ENCODE measurements at places on chromosomes 13 and 19.

DNA sequence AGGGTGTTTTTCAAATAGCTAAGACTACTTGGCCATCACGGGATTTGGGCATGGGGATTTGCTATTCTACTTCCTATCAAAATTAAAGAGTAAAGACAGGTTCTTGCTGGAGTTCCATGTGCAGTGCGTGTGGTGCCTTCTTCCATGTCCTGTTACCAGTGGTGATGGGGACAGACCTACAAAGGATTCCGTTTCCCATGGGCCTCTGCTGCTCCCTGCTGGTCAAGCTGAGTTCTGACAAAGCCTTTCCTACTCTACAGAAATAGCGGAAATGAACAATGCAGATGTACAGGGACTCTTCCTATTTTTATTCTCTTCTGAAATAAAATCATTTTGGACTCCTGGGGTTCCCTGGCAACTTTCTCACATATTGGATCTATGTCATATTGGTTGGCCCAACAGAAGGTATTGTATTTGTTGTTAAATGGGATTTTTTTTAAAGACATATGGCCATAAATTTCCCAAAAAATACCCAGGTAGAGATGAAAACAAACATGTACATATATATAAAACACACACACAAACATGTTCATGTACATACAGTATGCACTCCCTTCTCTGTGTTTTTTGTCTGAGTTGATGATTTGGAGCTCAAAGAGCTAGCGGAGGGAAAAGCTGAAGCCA, 90.5 kb upstream of the SLC15A1 start:
- peak; percentile 60 for DNase-seq

- no peak for DNase-seq
Measured at GRCh38 chr13:23436680-23437079, 3.2 kb upstream of the SACS start.

DNA sequence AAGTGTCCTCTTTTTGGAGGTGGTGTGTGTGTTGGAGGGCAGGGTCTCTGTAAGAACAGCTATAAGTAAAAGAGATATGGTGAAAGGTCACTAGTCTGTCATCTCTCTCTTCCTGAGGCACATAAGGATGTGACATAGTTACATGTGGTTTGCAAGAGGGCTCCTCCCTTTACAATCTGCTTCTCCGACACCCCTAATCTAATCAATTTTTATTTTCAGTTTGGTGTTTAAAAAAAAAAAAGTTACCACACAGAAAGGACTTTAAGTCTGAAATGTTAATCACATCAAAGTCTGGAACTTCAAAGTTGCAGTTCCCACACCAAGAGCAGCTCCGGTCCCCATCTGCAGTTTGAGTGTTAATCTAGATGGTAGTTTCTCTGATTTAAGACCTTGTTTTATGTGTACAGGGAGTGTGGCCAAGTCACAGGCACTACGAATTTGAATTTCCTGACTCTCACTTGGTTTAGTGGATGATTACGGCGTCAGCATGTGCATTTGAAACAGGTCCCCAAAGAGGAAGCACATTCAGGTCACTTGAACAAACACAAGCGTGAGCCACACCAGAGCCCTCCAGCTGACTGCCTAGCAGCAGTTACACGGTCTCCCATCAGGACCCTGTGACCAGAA, 53.1 kb downstream of the FOXO1 start:
- DNase-seq, result no peak

- DNase-seq, result no peak
Measured at GRCh38 chr13:24747248-24748060, 16.5 kb upstream of the RNF17 start.

DNA sequence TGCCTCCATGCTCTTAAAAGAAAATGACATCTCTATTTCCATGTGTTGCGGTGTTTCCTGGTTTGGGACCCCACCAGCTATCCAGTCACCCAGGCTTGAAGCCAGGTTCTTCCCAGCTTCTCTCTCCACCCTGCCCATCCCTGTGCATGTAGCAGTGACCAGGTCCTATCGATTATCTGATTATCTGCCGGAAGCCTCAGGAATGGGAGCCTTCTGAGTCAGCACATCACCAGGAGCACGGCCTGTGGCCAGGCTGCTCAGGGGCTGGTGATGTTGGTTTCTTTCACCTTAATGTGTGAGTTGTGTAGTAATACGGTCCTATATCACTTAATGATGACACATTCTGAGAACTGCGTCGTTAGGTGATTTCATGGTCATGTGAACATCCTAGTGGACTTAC, 33.7 kb downstream of the PPP1R37 start:
- DNase-seq, result peak; percentile 36

- DNase-seq, result no peak
Measured at GRCh38 chr19:34707661-34708060, 26.4 kb upstream of the ZNF181 start.

DNA sequence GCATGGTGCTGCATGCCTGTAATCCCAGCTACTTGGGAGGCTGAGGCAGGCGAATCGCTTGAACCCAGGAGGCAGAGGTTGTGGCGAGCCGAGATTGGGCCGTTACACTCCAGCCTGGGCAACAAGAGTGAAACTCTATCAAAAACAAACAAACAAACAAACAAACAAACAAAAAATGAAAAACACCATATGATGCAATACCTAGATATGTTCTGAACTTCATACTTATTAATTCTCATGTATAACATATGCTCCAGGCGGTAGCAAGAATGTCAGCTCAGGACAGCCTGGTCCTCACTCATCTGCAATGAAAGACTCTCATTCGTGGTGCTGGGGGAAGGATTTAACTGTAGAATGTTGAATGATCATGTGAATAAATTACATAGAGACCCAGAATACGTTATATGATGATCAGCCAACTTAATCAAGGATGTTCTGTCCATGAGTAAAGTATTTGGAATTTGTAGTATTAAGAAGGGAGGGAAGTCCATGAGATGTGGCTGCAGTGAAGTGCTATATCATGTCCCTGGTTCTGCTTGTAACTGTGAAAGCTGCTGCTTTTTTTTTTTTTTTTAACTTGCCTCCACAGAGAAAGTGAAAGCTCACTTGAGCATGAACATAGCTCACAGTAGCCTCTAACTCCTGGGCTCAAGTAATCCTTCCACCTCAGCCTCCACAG, 206.8 kb downstream of the UQCRFS1 start:
- DNase-seq, result no peak

DNA sequence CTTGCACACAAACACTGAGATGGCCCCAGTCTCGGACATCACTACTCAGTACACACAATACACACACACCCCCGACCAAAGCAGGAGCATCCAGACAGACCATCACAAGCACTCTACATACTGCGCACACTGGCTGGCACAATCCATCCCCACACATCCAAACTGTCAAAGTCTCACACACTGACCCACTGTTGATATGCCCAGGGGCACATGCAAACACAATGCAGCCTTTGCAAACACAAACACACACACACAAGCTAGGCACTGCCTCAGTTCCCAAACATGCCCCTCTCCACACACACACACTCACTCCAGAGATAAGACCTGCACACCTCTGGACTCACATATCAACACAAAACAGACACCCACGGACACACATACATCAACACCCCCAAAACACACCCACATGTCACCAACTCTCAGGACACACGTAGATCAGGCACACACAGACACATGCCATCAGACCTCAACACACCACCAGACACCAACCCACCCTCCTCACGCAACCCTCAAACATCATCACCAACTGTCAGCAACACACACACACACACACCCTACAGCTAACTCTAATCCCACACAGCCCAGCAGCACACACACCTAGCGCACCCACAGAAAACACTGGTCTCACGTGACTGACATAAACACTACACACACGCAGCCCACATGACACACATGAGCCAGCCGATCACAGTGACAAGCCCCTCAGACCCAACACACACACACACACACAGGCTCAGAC, 1.9 kb downstream of the BBC3 start:
- peak; percentile 24 for DNase-seq

GRCh38 chr13:57734306-57734705, 102.8 kb downstream of the PCDH17 start:
- DNase-seq, result no peak

DNA sequence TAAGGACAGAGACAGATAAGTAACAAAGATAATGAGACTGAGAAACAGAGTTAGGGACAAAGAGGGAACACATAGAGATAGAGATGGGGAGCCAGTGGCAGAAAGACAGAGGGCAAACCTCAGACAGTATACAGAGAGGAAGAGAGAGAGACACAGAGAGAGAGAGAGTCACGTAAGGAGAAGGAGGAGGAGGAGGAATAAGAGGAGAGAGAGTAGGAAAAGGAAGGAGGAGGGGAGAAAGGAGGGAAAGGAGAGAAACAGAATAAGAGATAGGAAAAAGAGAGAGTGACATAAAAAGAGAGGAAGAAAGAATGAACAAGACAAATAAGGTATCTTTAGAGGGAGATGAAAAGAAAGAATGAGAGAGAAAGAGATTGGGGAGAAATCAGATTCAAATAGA, 23.6 kb downstream of the CYP2B6 start:
- no peak for DNase-seq

DNA sequence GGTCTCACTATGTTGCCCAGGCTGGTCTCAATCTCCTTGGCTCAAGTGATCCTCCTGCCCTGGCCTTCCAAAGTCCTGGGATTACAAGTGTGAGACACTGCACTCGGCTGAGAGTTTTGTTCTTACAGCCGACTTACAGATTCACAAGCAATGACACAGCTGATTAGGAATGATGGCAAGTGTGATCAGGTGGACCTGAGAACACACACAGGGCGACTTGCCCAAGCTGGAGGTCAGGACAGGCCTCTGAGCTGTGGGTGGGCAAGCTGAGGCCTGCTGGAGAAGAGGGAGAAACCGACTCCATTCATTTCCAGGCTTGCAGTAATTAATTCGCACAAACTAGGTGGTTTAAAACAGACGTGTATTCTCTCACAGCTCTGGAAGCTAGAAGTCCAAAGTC, 8.1 kb upstream of the ATG4D start:
- DNase-seq, result no peak

GRCh38 chr13:20521364-20522115, 4.1 kb downstream of the CRYL1 start:
- no peak for DNase-seq

DNA sequence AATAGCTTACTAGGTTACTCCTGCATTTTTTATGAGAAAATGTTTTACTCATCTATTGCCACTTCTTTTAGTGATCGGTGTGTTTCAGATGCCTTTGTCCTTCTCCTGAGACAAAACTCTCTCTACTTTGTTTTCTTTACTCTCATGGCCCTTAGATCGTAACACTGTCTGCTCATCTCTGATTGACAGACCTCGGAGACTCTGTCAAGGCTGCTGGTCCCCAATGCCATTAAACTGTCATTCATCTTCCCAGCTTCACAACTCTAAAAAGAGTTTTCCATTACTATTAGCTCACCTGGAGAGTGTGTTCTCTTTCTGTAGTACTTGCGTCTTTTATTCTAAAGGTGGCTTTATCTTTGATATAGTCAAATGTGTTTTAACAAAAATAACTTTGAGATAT, 765.2 kb downstream of the SLITRK1 start:
- no peak for DNase-seq

GRCh38 chr19:49165865-49166301, 8.3 kb downstream of the TRPM4 start:
- no peak for DNase-seq

DNA sequence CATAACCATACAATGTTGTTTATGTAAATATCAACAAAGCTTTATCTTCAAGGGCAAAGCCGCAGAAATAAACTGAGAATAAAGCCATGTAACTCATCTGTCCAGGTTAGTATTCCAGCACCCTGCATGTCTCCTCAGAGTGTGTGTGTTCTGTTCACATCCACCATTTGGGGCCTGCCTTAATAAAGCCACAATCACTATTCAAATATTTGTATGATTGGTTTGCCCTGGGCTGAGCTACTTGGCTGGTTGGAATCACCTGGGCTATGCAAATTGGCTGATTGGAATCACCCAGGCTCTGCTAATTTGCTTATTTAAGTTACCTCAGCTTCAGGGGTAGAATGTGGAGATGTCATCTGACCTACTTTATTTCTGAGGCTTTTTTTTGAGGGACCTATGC, 42.4 kb upstream of the ZNF737 start:
- DNase-seq, result no peak

- peak; percentile 61 for DNase-seq
Measured at GRCh38 chr19:10112895-10113591, 1.6 kb downstream of the P2RY11 start.

DNA sequence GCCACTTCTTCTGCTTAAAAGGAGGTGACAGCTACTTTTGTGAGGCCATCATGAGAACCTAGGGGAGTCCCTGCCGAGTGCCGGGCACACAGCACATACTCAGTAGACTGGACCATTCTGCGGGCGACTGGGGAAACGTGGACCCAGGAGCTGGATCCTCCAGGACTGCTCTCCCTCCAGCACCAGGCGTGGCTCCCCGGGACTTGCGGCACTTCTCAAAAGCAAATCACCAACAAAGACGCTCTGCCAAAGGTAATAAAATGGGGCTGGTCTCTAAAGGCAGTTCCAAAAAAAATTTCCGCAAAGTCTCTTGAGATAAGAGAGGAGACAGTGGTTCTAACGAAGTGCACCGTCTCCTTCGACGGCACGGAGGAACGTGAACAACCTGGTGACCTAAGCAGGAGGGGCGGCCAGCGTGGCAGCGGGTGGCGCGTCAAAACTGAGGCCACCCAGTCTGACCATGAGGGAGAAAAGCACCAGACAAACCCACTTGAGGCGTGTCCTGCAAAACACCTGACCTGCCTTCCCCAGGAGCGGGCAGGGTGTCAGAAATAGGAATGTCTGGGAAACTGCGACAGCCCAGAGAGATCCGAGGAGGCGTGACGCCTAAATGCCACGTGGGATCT, 1.4 kb upstream of the TMPRSS9 start:
- no peak for DNase-seq

GRCh38 chr19:52542984-52543664, 15.7 kb downstream of the ZNF808 start:
- DNase-seq, result no peak

GRCh38 chr19:51986309-51987291, at the start of gene ZNF350:
Gene ZNF350 (minus strand): TSS chr19:51986840. CDS start chr19:51974360, 12,480 bp downstream.
- DNase-seq, result peak; percentile 63

DNA sequence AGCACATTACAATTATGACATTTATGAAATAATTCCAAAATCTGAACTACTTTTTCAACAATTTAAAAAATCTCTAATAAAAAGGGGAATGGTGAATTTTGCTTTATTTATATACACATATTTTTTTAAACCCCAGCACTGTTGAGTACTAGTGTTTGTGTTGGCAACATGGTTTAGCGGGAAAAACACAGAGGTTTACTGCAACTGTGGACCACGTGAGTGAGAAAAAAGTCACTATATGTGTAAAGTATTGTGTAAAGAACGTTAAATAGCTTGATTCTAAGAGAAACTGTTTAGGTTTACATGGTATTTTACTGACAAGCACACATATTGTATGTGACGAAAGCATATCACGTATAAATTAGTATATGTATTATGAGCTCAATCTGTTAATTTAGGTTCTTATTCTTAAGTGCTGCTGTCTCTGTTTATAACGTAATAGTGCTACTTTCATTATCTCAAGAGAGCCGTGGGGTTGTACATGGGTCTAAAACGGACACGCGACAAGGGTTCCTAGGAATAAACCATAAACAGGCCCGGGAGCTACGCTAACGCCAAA, 617 bp downstream of the SKA3 start:
- no peak for DNase-seq

DNA sequence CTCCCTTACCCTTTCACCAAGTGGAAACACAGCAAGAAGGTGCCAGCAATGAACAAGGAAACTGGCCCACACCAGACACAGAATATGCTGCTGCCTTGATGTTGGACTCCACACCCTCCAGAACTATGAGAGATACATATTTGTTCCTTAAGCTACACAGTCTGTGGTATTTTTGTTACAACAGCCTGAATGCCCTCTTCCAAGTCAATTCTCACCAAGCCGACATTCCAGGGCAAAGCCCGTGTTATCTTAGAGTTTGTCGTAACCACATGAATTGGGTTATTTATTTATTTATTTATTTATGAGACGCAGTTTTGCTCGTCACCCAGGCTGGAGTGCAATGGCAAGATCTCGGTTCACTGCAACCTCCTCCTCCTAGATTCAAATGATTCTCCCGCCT, 14.9 kb downstream of the FGF21 start:
- DNase-seq, result no peak

Data from K562 (cell line).